ENCODE measurements at places on chromosomes 13 and 19. TPM values are rescaled to one million over a fixed set of nuclear protein-coding genes. Genes with fewer than 3 reads are reported as not detected.

The EPSTI1 gene
- total RNA-seq, result 1.3 TPM

The TUBA3C gene
- total RNA-seq, result not detected

The NLRP9 gene
- total RNA-seq, result not detected

GRCh38 chr19:4981681-4981958 is 12.7 kb downstream of the KDM4B start:
- peak; percentile 48 for DNase-seq

GRCh38 chr19:1855040-1855827 is 7.0 kb upstream of the REXO1 start:
- peak; percentile 100 for DNase-seq

GRCh38 chr13:72469906-72470305 is 257.5 kb downstream of the MZT1 start:
- DNase-seq, result no peak

DNA sequence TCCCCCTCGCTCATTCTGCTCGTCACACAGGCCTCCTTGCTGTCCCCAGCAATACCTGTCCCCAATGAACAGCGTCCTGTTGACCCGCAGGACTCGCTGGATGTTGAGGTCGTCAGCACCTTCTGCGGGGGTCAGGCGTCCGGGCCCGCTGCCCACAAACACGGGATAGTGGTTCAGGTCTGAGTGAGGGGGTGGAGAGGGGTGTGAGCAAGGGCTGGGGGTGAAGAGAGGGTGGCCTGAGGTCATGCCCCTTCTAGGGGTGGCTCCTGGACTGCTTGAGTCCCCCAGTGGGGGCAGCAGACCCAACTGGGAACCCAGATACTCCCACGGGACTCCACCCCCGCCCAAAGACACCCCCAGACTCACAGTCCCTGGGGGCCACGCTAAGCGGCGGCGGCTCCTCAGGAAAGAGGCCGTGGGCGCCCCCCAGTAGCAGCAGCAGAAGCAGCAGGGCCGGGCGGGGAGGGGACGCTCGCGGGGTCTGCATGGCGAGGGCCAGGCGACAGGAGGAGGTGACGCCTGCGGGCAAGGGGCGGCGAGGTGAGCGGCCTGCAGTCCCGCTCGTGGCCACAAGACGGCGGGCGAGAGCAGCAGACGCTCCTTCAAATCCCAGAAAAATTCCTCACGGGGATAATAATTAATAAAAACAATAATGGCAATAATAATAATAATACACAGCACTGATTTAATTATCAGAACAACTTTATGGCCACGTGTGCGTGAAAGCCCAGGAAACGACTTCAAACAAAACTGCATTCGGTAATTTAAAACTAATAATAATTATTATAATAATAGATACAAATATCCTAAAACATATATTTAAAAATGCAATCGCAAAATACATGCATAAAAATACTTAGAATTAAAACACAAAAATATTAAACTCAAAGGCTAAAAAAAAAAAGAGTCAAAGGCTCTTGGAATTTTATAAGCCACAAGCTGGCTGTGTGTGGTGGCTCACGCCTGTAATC is 1.2 kb downstream of the SEMA6B start:
- DNase-seq, result peak; percentile 93

- DNase-seq, result peak; percentile 11
Observed at GRCh38 chr13:46866150-46866549, 30.7 kb downstream of the HTR2A start.

- DNase-seq, result peak; percentile 82
Observed at GRCh38 chr13:110352735-110353134, 45.7 kb downstream of the COL4A2 start.

GRCh38 chr13:112580912-112581311 is 7.0 kb downstream of the TUBGCP3 start:
- DNase-seq, result no peak

GRCh38 chr19:57620673-57621348 is 6.8 kb downstream of the ZNF134 start:
- no peak for DNase-seq

DNA sequence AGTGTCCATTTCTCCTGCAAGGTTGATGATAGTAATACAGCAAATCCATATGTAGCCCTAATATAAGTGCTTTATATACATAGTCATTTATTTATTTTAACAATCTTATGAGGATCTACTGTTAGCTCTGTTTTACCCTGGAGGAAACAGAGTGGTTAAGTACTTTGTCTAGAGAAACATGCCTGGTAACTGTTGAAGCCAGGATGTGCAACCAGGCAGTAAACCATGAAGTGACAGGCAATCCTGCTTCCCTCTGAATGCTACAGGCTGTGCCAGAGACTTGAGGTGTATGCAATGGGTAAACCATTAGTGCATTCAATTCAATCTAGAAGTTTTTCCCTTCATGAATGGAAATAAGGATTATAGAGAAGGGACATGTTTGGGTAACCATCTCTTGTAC is 911.0 kb downstream of the PCDH17 start:
- DNase-seq, result no peak

GRCh38 chr19:49133621-49134454 is 14.5 kb downstream of the PPFIA3 start:
- DNase-seq, result peak; percentile 95

DNA sequence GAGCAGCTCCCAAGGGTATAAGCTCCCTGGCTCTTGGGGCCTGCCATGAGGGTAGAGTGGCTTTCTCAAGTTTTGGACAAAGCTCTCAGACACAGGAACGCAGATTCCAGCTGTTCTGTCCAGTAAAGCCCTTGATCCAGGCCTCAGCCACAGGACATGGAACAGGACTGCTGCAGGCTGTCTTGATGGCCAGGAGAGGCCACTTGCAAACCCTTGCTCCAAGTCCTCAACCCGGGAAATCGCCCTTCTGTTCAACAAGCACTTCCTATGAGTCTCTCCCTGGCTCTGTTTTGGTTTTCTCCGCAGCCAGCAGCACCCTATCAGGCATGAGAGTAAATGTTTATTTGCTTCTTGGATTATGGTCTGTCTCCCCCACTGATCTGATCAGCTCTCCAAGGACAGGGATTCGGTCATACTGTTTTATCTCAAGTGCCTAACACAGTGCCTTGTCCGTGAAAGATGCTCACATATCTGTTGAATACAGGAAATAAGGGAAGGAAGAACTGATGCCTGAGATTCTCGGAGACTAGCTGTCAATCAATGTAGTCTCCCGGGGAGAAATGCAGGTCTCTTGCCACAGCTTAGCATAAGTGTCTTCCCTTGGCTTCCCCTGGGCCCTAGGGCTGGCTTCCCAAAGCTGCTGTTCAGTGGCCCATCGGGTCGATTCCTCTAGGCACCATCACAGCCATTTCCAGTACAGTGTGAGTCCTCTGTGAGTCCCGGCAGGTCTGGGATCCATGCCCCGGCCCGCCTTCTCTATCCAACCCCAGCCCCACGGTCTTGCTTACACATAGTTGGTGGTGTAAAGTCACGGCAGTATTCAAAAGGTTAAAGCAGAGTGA is 90.8 kb downstream of the TSHZ3 start:
- peak; percentile 68 for DNase-seq

DNA sequence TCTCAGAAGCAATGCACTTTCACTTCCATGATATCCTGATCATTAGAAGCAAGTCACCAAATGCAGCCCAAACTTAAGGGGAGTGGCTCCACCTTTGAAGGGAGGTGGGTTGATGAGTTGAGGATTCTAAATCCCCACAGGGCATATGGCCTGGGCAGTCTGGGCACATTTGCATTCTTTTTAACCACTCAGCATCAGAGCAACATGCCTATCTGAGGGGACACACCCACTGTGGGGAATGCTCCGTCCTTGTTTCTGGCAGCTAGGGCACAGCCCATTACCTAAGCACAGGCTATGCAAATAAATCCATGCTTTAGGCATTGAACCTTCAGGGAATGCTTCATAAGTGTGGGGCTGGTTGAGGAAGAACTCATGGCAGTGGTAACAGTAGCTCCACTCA is 12.3 kb upstream of the SACS start:
- DNase-seq, result no peak

- DNase-seq, result no peak
Observed at GRCh38 chr19:28715157-28715556, 497.8 kb downstream of the UQCRFS1 start.
